COR-L47 (cell line): ENCODE measurements at places on chromosomes 5 and 9.
A peak's percentile ranks its signal among the peaks of the same experiment; 100 is the strongest.

- no peak for DNase-seq
Measured at GRCh38 chr9:134532084-134532483, 109.5 kb upstream of the COL5A1 start.

GRCh38 chr5:149048811-149049210 is 14.1 kb downstream of the SH3TC2 start:
- no peak for DNase-seq

DNA sequence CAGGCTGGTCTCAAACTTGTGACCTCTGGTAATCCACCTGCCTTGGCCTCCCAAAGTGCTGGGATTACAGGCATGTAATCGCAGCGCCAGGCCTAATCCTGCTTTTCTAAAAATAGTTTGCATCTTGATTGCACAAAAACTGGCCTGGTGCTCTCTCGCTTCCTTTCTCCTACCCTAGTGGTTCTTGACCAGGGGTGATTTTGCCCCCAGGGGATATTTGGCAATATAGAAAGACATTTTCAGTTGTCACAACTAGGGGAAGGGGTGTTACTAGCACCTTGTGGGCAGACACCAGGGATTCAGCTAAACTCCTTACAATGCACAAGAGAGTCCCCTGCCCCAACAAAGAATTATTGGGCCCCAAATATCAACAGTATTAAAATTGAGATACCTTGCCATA is 139.8 kb downstream of the DROSHA start:
- no peak for DNase-seq

DNA sequence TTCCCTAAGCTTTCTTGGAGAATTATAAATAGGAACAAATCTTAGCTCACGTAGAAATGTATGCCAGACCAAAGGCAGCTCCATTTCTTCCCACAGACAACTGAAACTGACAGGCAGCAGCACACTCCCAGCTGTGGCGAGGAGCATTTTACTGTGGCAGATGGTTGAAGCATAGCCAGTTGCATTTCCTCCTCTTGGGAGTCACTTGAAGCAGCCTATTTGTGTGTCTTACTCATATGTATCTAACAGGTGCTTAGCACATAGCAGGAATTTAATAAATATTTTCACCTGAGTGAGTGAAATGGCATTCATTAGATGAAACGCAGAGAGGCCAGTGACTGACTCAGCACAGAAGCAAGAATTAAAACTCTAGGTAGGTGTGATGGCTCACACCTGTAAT is 12.3 kb upstream of the MTMR12 start:
- DNase-seq = no peak

DNA sequence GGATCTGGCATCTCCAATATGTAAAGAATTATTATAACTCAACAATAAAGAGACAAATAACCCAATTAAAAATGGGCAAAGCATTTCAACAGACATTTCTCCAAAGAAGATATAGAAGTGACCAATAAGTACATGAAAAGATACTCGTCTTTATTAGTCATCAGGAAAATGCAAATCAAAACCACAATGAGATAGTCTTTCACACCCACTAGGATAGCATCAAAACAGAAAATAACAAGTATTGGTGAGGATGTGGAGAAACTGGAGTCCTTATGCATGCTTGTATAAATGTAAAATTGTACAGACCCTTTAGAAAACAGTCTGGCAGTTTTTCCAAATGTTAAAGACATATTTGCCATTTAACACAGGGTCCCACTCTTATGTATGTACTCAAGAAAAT is 39.1 kb upstream of the ITGA1 start:
- DNase-seq = no peak

DNA sequence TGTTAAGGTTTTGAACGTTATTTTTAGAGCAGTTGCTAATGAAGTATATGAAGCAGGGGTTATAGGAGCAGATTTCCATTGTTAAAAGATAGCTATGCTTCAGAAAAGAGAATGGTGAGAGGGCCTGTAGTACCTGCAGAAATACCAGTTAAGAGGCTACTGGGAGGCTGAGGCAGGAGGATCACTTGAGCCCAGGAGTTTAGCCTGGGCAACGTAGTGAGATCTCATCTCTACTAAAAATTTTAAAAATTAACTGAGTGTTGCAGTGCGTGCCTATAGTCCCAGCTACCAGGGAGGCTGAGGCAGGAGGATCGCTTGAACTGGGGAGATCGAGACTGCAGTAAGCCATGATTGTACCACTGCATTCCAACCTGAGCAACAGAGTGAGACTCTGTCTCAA is 148.8 kb downstream of the ZCCHC7 start:
- DNase-seq = no peak

DNA sequence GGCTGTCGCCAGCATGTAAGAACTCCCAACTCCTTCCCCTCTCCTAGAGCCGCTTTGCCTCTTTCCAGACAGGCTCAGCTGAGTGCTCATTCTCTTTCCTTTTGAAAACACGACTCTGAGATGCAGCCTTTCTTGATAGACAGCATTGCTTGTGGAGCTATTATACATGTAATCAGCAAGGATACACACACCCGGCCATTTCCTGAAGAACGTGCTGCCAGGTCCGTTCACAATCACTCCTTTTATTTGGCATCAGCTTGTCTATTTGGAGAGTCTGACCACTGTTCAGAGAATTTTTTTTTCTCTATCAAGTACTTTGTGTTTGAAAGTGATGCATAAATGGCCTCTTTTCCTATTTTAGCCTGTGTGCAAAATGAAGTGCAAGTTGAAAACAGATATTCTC is 328.7 kb downstream of the MARCHF11 start:
- no peak for DNase-seq

DNA sequence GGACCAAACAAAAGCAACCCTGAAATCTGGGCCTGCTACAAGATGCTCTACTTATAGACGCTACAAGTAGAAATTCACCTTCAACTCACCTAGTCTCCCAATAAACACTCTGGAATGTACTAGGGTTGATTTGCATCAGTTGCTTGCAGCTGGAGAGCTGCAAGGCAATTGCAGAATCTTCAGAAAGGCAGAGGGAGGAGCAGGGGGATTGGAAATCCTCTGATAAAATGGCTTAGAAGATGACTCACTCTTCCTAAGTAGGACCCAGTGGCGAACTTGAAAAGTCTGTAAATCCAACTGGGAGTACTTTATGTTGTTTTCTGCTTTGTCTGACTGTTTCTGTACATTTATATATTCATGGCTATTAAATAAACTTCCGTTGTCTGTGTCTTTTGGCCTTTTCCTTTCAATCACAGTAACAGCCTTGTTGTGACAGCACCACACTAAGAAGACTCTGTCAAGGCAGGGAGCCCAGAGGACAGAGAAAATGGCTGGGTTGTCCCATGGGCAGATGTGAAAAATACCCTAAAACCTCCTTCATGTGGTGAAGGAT is 14.7 kb upstream of the MLLT3 start:
- DNase-seq = no peak

DNA sequence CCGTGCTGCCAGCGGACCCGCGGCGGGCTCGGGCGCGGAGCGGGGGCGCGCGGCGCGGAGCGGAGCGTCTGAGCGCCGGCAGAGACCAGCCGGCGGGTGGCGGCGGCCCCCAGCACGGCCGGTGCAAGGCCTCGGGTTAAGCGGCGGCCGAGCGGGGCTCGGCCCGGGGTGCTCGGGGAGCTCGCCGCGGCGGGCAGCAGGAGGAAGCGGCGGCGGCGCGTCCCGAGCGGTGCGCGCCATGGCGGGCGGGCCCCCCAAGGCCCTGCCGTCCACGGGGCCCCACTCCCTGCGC is 150 bp downstream of the SNX30 start:
- no peak for DNase-seq

DNA sequence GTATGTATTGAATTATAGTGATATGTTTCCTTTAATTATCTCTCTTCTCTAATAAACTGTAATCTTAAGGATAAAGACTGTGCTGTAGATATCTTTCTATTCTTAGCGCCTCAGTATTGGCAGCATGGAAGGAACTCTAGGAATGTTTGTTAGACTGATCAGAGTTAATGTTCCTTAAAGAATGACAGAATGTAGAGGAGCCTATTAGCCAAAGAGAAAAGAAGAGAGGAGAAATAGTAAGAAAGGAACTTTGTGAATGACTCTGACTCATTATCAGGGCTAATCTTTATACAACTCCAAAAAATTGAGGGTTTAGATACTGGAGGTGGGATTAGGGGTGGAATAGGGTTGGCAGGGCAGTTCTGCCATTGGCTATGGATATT is 59.0 kb upstream of the NUDT12 start:
- no peak for DNase-seq

- DNase-seq = no peak
Measured at GRCh38 chr5:181261320-181262049, 542 bp upstream of the TRIM52 start.

- no peak for DNase-seq
Measured at GRCh38 chr9:100222674-100223073, 123.6 kb downstream of the INVS start.

DNA sequence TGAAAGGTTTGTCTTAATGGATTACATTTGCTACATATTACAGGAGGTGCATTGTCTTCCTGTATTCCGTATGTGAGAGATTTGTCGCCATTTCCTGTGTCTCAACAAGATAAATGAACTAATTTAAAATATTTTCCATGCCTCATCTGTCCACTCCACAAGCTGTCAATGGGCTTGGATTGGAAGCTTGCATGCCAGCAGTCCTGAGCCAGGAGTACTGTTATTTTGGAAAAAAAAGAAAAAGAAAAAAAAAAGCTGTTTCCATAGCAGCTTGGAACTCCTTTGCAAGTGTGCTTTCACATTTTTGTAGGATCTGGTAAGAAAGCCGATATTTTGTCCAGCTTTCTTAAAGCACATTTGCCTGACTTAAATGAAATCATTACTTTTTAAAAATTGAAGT is 330.8 kb downstream of the KDM4C start:
- no peak for DNase-seq

- no peak for DNase-seq
Measured at GRCh38 chr5:153340139-153340538, 150.3 kb upstream of the GRIA1 start.

DNA sequence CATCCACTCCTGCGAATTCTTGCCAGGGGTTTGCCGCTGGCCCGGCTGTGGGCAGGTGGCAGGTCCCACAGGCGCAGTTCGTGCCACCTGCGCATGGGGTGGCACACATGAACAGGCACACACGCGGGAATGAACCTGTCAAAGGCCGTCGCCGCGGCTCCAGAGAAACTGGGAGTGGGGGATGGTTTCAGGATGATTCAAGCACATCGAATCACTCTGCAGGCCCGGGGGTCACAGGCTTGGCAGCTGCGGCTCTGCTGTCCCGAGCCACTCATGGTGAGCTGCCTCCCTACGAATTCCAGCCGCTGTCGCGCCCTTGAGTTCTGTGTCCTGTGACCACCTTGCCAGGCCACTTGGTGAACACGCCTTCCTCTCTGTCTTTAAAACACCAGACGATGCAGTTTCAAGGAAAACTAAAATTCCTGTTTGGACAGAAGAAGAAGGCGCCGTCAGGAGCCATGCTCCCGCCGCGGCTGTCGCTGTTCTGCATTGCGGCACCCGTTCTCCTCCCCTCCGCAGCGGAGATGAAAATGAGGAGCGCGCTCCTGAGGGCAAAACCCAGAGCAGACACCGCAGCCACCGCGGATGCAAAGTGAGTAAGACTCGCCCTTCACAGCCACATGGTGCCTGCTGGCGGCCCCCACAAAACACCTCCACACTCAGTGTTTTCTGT is 15.4 kb upstream of the EXOC3 start:
- DNase-seq = no peak

DNA sequence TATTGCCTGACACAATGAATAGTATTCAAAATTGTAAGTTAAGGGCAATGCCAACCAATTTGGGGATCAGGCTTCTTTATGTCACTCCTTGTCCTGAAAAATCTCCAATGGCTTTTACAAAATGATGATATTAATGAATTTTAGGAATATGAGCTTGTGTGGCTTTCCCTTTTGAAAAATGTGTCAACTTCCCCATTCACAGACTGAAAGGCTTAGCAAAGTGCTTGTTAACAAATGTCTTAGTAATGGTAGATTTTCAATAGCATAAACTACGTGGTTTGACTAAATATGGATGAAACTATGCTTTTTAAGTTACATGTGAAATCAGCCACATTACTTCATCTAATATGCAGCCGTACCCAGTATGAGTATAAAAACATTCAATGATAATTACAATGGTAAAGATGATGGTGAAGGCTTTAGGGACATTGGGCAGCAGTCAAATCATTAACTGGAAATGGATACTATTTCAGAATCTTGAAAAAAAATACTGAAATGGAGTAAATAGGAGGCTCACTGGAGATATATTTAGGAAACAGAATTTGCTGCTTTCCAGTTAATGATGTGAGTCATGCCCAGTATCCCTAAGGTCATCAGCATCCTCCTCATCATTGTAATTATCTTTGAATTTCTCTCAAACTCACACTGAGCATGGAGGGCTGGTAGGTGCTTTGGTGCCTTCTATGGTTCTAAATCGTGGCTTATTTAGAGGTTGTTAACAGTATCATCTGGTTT is 113.3 kb upstream of the ZNF608 start:
- no peak for DNase-seq

GRCh38 chr5:119529811-119530210 is 77.5 kb downstream of the HSD17B4 start:
- no peak for DNase-seq

DNA sequence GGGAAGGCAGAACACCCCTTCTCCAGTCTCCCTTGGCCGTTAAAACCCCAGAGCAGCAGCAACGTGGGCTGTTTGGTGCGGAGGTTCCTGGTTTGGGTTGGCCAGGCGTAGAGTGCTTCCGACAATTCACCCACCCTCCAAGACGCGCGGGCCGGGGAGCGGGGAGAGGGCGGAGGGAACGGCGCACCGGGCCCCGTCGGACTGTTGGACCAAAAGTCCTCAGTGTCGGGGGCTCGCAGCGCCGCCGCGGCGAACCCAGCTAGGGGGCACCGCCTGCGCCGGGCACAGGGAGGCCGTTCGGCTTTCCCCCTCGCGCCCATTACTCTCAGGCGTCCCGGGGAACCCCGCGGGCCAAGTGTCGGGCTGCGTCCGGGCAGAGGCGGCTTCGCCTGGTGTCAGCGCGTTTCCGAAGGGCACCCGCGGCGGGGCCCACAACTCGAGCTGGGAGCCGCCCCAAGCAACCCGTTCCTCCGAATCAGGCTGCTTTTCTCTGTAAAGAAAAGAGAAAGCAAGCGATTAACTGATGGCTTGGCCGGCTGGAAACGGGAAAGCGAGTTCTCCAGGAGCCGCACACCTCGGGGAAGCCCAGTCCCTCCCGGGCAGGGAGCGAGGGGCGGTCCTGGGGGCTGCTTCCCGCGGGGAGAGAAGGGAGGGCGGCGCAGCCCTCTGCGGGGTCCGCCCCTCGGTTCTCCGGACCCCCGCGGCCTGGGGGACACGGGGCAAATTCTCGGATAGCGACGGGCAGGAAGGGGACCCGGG is 145.5 kb downstream of the ERCC6L2 start:
- peak; percentile 8 for DNase-seq

- no peak for DNase-seq
Measured at GRCh38 chr5:15676591-15676990, 176.6 kb downstream of the FBXL7 start.

- peak; percentile 35 for DNase-seq
Measured at GRCh38 chr9:120985819-120986222, 59.2 kb upstream of the TRAF1 start.
